Kidney (tissue), 22 donors: ENCODE measurements at places on chromosomes 12 and 14.

DNA sequence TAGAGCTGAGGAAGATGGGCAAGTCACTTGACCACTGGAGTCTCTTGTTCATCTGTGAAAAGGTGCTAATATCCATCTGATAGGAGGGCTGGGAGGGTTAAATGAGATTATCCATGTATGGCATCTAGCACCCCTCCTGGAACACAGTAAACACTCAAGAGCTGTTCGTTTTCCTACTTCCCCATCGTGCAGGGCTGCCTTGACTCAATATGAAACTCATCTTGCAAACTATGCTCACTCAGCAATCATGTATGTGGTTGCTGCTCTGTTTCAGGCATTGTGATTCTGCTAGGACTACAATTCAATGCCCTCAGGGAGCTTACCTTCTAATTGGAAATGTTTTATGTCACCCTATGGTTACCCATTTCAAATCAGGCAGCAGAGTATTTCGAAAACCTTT lies 395.6 kb downstream of the BCAT1 start:
- DNase-seq, result no peak

DNA sequence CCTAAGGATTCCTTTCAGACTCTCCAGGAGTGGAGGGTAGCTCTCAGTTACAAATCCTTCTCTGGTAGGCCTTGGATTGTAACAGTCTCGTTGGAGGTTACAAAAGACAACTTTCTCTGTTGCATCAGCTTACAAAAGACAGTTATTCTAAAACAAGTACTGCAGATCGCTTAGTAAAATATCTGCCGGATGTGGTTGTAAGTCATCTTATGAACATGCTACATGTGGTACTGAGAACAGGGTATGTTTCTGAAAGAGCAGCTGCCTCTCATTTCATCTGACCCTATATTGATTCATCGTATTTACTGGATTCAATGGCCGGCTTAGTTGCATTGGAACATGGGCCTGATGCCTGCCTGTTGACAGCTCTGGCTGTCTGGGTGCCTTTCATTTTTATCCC lies 157.4 kb downstream of the PTCSC3 start:
- DNase-seq, result no peak

DNA sequence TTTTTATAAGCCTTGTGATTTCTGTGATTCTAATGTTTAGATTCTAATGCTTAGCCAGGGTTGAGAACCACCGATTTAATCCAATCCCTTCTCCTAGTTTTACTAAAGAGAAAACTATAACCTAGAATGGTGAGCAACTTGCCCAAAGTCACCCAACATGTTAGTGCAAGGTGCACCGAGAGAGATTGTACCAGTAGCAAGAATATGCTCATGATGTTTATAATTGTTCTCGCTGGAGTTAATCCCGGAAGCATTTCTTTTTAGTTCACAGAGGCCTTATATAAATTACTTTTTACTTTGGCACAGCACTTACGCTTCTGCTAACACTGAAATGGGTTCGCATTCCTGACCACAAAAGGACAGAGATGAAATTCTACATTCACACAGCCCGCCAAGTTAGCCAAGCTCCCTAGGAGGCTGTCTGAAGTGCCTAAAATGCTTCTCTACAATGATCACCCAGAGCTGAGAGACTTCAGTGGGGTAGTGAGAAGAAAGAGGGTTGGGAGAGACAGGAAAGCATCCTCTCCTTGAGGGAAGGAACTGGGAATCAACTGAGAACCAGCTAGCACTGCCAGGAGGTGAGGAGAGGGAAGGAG lies 579 bp upstream of the BLOC1S1 start:
- DNase-seq, result no peak

- no peak for DNase-seq
These were observed 23.9 kb downstream of the SLC7A7 start for GRCh38 chr14:22791301-22791700.

GRCh38 chr12:6182279-6182898 lies 17.8 kb upstream of the CD9 start:
- peak; percentile 81 for DNase-seq

GRCh38 chr12:94271351-94271750 lies 123.0 kb downstream of the PLXNC1 start:
- DNase-seq, result no peak

DNA sequence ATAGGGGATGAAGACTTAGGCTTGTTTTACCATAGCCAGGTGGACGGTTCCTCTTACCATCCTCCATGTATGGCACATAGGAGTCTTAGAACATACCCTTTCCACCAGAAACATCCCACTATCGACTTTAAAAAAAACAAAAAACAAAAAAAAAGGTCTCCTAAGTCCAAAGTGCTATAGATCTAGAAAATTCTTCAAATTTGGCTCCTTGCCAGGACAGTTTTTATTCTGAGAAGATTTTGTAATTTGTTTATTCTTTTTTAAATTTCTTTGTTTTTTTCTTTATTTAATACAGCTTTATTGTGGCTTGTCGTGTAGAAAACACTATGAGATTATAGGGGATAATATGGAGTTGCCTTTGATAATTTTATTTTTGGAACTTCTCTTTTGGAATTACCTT lies 197.7 kb downstream of the NUBPL start:
- DNase-seq, result no peak

- DNase-seq, result no peak
These were observed 35.1 kb upstream of the ACTN1 start for GRCh38 chr14:69013943-69014782.

DNA sequence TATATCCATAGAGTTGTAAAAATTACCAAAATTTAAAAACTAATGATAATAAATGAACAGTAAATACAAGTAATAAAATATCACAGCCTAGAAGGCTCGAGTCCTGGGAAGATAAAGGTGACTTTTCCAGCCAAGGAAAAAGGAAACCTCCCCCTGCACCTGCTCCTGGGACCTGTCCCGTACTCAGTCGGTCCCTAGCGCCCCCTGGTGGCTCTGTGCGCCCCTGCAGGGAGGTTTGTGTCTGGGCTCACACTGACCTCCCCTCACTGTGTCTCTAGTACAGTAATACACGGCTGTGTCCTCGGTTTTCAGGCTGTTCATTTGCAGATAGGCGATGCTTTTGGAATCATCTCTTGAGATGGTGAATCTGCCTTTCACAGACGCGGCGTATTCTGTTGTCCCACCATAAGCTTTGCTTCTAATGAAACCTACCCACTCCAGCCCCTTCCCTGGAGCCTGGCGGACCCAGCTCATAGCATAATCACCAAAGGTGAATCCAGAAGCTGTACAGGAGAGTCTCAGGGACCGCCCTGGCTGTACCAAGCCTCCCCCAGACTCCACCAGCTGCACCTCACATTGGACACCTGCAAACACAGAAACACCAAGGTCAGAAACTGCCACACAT lies 1030.4 kb downstream of the TMEM121 start:
- no peak for DNase-seq

- no peak for DNase-seq
These were observed 379.1 kb downstream of the GALC start for GRCh38 chr14:87613881-87614280.

- no peak for DNase-seq
These were observed 191.7 kb downstream of the TMX1 start for GRCh38 chr14:51431741-51432140.

GRCh38 chr12:64767495-64767894 lies 8.3 kb upstream of the GNS start:
- no peak for DNase-seq

GRCh38 chr14:23435543-23436326 lies at the start of gene MYH7:
Gene MYH7 (minus strand): TSS chr14:23435660. CDS start chr14:23433732, 1,928 bp downstream.
- DNase-seq, result peak; percentile 49

GRCh38 chr12:112331886-112332285 lies 50.3 kb downstream of the HECTD4 start:
- no peak for DNase-seq

DNA sequence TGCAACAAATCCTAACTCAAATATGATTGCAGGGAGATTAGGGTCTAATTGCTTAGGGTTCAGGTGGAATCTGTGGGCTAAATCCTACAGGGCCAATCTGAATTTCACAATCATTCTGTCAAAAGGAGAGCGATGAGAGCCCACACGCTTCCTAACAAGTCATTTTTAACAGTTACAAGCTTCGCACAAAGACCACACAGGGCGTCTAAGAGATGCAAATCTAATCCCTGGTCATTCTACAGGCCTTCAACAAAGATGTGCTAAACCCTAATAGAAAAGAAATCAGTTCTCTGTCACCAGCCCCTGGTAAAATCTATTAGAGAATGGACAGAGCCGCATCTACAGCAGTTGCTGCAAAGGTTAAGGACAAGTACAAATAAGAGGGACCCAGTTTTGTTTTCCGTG lies 15.3 kb downstream of the NKX2-1 start:
- DNase-seq, result no peak

- peak; percentile 57 for DNase-seq
These were observed 33.4 kb upstream of the SMOC1 start for GRCh38 chr14:69845787-69846186.

- DNase-seq, result no peak
These were observed 18.1 kb downstream of the BCL11B start for GRCh38 chr14:99253890-99254289.

DNA sequence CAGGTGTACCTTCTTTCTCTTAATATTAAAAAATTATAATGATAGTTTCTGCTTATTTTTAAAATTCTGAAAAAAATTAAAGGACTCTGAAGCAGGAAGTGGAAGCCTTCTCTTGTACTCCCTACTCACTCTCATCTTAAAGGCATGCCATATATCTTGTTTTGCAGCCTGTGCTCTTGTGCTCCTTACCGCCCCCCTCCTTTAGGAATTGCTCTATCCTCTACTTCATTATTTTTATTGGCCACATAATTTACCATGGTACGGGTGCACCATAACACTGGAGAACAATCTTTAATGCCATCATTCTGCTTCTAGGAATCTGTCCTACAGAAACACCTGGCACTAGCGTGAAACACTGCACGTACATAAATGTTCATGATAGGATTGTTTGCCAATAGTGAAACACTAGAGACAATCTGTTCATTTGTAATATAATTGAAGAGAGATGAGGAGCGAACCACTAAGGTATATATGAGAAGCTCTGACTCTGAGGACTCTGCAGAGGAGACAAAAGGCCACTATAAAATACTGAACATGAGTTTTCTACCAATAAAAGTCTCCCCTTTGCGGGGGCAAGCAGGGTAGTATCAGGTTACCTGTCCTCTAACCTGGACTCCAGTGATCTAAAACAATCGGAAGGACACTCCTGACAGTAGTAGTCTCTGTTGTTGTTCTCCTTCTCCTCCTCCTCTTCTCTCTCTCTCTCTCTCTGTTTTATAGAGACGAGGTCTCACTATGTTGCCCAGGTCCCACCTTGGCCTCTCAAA lies 6.3 kb upstream of the NYNRIN start:
- peak; percentile 53 for DNase-seq

GRCh38 chr14:95496690-95497259 lies 19.7 kb downstream of the SYNE3 start:
- DNase-seq, result peak; percentile 83

- DNase-seq, result no peak
These were observed 36.4 kb upstream of the P2RX7 start for GRCh38 chr12:121096199-121096798.

- peak; percentile 75 for DNase-seq
These were observed 519 bp downstream of the MORN3 start for GRCh38 chr12:121668750-121669520.
